ENCODE measurements at places on chromosomes 13 and 19.
A peak's percentile ranks its signal among the peaks of the same experiment; 100 is the strongest.

GRCh38 chr13:41361491-41361890 lies 50.4 kb downstream of the NAA16 start:
- DNase-seq = no peak

GRCh38 chr13:113041896-113042295 lies 63.7 kb upstream of the F7 start:
- DNase-seq = no peak

GRCh38 chr13:63199508-63199907 lies 1783.9 kb upstream of the PCDH20 start:
- no peak for DNase-seq

GRCh38 chr19:6372594-6373095 lies at the start of gene ALKBH7:
ALKBH7 (plus strand) TSS chr19:6372794; CDS start chr19:6372821, 27 bp downstream.
- DNase-seq = peak; percentile 95

DNA sequence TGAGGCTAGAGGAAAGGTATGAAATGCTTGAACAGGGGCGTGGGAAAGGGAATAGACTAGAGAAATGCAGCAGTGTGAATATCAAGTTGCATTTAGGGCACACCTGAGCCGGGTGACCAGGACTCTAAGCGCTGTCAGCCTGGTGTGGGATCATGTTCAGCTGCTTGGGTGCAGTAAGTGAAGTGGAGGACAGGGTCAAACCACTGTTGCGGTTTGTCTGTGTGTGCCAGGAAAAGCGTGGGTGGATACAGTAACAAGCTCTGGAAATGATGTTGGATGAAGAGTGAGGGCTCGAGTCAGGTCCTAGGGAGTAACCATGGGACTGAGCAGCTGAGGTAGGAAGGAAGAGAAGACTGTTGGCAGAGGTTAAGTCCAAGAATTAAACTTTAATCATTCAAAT lies 15.8 kb downstream of the DGKH start:
- DNase-seq = no peak

DNA sequence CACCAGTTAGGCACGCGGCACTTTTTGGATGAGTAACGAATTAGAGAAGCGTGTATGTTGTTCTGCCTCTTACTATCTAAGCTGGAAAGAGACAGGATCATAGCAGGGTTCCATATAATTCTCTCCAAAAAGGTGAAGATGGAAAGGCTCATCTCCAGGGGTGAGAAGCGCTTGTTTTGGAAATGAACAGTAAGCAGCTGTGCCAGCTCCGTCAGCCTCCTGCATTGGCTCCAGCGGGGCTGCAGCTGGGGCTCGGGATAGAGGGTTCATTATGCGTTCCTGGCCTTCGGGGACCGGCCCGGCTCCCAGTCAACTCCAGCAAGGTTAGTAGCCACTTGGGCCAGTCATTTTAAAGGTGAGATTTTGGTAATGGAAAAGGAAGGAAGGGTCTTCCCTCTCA lies 155.5 kb downstream of the COL4A1 start:
- no peak for DNase-seq

DNA sequence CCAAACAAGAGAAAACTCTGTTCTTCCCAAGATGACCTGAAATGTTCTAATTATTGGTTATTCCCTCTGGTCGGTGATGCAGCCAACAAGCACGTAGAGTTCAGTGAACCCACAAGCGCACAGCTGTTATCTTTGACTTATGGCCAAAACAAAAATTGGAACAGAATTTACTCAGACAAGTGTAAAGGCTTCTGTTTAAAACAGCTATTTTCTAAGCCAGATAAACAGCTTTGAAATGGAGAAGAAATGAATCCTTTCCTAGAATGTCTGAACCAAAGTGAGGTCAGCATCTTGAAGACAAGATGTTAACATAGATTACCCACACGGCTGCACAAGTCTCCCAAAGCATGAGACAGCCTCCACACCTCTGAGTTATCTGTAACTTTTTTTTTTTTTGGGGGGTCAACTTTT lies 669.2 kb downstream of the DIAPH3 start:
- DNase-seq = no peak

DNA sequence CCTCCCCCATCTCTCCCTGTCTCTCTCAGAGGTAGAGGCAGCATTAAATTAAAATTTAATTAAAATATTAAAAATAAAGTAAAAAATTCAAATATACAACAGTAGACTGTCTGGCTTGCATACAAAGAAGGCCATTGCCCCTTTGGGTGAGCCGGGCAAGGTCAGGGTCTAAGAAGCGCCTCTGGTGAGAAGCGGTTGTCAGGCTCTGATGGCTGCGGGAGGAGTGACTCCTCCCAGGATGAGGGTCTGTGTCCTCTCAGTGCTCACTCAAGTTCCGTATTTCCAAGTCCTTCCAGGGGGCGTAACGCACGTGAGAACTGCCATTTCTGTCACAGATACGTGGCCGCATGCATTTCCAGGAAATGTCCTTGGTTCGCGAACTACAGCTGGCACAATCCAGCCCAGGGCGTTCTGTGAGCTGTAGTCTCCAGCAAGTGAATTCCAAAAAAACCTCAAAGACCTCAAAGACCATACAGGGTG lies 737 bp upstream of the ZNF181 start:
- DNase-seq = no peak

- no peak for DNase-seq
These were observed 183.2 kb downstream of the TUBA3C start for GRCh38 chr13:18998389-18998788.

- DNase-seq = no peak
These were observed 147.8 kb downstream of the SLITRK6 start for GRCh38 chr13:85651440-85651839.

DNA sequence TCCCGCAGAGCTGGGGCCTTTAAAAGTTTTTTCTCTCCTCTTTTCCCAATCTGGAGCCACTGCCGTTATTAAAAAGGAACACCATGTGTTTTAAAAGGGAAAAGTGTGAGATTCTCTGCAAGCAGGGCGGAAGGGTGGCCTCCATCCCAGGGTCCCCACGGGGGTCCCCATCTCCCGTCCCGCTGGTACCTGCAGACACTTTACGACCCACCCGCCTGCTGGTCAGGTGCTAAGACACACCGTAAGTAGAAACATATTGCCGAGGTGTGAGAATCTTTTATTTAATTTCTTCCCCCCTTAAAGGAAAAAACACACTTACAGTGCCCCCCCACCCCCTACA lies 1.8 kb downstream of the CRLF1 start:
- DNase-seq = no peak

- no peak for DNase-seq
These were observed 721.9 kb upstream of the SLC10A2 start for GRCh38 chr13:103788061-103788652.

- no peak for DNase-seq
These were observed 9.5 kb downstream of the NR2F6 start for GRCh38 chr19:17235971-17236777.

DNA sequence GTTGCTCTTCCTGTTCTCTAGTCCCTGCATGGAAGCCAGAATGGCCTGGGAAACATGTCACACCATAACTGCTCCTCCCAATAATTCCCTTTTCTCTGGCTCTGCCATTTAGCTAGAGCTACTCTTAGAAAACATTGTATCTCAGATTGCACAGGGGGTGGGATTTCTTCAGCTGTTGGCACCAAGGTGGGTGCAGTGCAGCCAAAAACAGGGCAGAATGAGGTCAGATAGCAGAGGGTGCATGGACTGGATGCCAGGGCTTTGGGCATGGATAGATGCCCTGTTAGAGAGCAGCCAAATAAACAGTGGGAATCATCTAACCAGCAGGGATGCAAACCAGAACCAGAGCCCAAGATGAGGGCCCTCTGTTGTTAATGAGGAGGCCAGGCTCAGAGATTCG lies 4.9 kb upstream of the AMER2 start:
- DNase-seq = no peak

- DNase-seq = peak; percentile 57
These were observed 32.2 kb downstream of the GP6 start for GRCh38 chr19:55005684-55006488.

GRCh38 chr19:47699360-47699917 lies 13.8 kb upstream of the EHD2 start:
- DNase-seq = peak; percentile 33

DNA sequence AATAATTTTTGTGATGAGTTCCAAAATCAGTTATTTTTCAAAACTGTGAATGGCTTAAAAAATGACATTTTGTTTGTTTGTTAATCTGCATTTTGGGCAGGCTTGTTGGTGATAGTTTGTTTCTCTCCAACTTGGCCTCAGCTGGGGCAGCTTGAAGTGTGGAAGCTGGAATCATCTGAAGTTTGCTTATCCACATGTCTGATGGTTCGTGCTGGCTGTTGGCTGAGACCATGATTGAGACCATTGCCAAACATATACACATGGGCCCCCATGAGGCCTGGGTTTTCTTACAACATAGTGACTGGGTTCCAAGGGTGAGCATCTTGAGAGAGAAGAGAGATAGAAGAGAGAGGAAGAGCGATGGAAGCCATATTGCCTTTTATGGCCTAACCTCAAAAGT lies 201.2 kb downstream of the NDFIP2 start:
- no peak for DNase-seq

- DNase-seq = no peak
These were observed 381.7 kb upstream of the PCDH20 start for GRCh38 chr13:61797397-61797796.

GRCh38 chr13:98485561-98485960 lies 91.3 kb downstream of the STK24 start:
- peak; percentile 27 for DNase-seq

DNA sequence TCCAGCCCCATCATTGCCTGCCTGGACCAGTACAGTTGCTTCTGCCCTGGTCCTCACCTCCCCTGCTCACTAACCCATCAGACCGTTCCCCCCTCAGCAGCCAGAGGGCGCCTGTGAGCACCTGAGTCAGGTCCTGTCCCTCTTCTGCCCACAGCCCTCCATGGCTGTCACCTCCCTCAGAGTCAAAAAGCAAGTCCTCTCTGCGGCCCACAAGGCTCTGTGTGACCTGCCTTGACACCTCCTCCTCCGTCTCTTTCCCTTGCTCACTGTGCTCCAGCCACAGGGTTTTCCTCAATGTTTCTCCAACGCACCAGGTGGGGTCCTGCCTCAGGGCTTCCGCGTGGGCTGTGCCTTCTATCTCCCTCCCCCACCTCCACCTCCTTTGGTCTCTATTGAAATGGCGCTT lies 29.4 kb upstream of the PTPRS start:
- peak; percentile 12 for DNase-seq

DNA sequence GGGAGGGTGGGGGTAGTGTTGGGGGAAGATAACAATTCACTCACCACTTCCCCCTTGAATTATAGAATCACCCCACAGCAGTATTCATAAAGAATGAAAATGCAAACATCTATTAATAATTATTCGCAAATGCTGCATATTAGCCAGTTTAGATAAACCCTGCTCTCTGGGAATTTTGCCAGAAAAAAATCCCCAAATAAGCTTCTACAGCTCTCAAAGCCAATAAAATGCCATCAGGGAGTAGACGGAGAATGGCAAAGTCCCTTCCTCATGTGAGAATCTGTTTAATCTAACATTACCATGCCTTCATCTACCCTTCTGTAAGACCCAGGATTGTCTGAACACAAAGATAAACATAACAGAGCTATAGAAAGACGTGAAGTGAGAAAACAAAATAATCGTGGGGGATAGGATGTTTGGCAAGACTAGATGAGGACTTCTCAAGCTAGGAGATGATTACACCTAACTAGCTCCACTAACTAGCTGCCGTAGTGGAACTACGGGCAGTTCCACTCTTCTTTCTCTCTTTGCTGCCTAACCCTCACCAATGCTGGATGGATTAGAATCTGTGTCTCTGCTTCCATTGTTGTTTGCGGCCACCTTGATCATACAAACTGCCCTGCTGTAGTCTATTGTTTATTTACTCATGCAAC lies 32.4 kb upstream of the CACNA1A start:
- DNase-seq = no peak

DNA sequence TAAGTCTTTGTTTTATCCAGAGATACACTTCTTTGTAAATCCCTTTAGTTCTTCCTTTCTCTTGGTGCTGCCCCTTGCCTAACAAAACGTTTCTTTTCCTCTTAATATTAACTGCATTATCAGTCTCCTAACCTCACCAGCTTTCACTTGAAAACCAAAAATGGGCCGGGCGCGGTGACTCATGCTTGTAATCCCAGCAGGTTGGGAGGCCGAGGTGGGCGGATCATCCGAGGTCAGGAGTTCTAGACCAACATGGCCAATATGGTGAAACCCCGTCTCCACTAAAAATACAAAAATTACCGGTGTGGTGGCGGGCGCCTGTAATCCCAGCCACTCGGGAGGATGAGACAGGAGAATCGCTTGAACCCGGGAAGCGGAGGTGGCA lies 329.8 kb upstream of the MIR17HG start:
- DNase-seq = no peak

DNA sequence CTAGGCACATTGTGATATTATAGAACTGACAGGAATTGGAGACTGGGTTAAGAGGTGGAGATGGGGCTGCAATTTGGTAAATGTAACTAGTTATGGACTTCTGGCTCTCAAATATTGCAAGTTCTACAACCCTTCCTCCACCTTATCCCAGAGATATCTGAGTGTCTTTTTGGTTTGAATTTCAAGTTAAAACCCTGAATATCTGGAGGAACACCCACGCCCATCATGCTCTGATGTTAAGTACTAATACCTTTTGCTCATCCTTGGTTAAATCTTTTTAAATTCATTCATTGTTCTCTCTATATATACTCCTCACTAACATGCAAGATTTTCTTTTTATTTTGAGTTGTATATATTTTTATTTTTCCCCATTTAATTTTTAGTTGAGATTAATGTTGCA lies 28.9 kb downstream of the ITGBL1 start:
- no peak for DNase-seq

- no peak for DNase-seq
These were observed 65.6 kb downstream of the COL4A2 start for GRCh38 chr13:110372676-110373075.

DNA sequence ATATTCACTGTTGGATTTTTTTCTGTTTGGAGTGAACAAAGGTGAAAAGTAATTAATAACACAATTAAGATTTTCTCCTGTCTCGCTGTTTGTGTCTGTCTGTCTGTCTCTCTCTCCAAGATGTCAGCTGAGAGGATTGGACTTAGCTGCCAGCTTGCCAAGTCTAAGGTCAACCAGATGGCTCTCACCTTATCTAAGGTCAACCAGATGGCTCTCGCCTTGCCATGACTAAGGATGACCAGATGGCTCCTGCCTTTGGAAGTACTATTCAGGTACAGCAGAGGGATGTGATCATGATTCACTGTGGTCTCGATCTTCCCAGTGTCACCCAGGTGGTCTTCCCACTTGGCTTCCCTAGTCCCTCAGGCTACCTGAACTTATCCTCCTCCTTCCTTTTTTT lies 1436.4 kb downstream of the UQCRFS1 start:
- no peak for DNase-seq
